Glutamatergic neuron (in vitro differentiated cells): ENCODE measurements at places on chromosomes 11 and 22.

DNA sequence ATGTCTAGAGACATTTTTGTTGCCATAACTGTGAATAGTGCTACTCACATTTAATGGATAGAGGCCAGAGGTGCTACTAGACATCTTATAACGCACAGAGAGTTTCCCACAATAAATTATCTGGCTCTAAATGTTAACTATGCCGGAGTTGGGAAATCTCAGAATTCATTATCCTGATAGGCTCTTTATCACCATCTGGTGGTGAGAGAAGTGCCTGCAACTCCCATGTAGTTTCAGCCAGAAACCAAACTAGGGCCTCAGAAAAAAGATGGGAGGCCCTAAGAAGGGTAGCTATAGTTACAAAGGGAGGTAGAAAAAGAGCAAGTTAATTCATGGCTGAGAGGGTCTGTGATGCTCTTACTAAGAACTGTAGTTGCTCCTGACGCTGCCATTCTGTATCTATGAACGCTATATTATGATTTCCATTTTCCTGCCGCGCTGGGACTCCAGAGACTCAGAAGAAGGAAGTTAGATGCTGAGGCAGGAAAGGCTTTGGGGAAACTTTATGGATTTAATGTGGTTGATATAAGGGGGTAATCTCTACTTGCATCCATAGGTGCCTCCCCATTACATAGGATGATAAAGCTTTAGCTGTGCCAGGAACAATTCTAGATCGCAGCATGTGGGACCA lies 22.9 kb upstream of the MRPL17 start:
- DNase-seq: peak; percentile 58

DNA sequence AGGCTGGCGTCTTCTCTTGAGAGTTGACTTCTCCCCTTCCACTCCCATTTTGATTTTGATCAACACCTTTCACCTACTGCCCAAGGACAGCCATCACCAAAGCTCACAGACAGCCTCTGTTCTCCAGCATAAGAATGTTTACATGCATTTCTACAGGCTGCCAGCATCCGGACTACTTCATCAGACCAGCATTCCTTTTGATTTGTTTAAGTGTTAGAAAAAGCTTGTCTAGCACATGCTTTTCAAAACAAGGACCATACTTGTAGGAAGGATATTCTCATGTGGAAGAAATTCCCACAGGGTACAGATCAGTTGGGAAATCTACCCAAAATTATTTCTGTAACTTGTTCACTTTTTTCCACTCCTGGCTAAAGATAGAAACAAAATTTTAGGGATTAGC lies 6.2 kb upstream of the KCNA4 start:
- no peak for DNase-seq

DNA sequence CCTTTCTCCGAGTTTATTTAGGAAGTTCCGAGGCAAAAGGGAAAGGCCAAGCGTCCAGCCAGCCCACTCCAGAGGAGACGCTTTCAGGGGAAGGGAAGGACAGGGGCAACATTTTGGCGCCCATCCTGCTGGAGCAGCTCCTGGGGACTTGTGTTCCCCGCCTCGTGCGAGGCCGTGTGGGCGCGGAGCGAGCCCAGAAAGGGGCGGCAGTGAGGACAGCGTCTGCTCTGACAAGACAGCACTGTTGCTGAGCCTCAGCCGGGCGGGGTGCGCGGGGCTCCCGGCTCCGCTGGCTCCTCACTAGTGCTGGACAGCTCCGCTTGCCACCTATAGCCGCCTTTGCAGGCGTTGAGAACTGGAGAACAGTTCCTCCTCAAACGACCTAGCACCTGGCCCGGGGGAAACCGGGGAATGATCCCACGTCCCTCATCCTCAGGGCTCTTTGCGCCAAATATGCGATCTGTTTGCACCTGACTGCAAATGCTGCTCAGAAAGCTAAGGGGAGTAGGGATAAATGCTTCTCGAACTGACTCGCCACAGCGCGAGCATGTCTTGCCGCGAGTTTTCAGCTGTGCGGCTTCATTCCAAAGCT lies 722 bp upstream of the GUCY1A2 start:
- DNase-seq: peak; percentile 64

DNA sequence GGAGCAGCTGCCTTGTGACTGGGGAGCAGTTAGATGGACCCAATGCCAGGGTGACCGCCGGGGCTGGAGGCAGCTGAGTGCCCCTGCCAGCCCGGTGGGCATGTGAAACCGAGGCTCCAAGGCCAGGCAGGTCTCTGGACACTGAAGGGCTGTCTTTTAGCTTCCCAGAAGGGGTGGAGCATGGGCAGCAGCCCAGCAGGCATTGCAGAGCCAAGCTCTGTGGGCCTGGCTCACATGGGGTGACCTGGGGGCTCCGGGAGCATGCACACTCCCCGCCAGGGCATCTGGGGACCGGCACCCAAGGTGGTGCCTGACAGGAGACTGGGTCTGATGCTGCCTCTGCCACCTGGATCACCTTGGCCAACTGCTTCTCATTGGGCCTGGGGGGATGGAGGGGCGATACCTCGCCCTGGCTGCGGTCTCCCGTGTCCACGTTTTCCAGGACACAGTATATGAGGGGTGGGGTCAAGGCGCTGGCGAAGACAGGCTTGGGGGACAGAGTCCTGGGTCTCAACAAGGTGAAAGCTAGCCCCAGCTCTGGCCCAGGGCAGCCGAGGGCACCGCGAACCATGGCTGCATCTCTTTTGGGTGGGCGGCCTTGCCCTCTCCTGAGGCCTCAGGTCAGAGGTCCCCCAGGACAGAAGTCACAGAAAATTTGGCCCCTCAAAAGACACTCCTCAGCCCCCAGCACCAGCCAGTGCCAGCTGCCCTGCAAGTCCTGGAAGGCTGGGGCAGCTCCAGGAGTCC lies 3.5 kb downstream of the INS start:
- no peak for DNase-seq

DNA sequence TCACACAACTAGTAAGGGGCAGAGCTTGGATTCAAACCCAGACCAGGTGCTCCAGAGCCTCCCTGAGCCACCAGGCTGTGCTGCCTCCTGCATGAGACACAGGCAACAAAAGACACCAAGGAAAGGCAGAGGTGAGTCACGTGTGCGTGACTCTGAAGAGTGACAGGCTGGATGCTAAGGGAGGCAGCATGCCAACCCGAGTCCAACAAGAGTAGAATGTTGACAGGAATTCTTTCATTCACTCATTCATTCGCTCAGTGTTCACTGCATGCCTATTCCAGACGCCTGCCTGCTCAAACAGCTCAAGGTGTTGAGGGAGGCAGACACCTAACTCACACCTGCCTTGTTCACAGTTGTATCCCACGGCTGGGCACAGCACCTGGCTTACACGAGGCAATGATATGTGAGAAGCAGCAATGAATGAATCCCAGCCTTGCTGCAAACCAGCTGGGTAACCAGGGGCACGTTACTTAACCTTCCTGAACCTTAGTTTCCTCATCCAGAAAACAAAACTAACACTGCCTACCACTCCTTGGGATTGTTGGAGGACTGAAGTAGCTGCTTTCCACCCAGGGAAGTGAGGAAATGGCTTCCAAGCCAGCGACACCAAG lies 73.8 kb upstream of the ARFGAP3 start:
- DNase-seq: no peak

DNA sequence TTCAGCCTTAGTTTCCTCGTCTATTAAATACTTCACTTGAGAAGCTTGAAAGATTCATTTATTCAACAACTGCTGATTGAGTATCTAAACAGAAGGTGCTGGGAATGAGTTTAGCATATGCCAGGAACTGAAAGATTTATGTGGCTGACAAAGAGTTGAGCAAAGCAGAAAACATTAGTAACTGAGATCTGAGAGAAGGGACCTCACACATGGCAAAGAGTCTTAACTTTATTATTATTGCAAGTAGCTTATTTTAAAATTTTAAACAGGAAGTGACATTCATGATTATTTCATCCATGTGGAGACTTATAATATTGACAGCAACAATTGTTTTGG lies 133.6 kb downstream of the CASP12 start:
- DNase-seq: no peak

DNA sequence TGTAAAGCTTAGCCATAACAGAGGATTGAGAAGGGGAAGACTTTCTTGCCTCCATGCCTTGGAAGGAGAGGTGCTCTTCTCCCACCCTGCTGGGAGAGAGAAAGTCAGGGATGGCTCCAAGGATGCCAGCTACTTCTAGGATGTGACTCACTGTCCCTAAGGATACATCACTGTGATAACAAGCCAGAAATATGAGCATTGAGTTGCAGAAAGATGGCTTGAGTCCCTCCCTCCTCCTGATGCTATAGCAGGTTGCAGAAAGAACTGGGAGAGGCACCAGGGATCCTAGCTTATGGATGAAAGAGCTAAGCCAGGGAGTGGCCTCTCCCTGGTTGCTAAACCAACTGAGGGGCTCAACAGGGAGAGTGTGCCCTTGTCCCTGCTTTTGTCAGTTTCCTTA lies 27.8 kb upstream of the FJX1 start:
- DNase-seq: no peak

GRCh38 chr11:9888938-9889337 lies 225.1 kb downstream of the SWAP70 start:
- DNase-seq: no peak

DNA sequence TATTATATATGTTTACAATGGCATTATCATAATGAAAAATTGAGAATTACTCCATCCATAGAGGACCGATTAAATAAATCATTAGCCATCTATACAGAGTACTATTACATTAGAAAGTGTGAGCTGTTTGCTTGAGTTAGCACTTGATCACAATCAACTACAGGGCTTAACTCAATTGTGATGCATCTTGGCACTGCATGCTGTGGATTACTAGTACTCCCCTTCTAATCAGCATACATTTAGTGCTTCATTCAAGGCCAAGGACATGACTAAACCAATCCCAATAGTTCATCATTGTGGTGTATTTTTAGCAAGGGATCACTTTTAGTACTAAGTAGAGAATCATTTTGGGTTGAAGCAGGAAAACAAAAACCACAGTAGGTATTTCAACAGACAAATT lies 23.5 kb upstream of the ARHGAP42 start:
- DNase-seq: no peak
